ENCODE measurements at places on chromosomes 6 and 20.

DNA sequence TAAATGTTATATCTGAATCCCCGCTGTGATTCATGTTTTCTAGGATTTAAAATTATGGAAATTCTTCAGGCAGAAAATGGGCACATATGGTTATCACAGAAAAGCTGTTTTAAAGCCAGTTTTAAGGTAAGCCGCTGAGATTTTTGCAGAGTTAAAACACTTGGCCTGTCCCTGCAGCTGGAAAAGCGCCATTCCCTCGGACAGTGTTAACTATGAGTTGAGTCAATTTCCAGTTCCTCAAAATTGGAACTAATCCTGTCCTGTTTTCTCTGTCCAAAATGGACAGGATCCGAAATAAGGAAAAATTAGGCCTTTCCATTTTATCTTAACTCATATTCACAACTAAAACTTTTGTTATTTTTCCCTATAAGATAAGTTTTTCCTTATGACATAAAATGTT, 225.2 kb downstream of the SAMD5 start:
- DNase-seq, result no peak

- no peak for DNase-seq
Measured at GRCh38 chr6:50925548-50925947, 106.9 kb downstream of the TFAP2B start.

GRCh38 chr6:31356946-31357466, at the start of gene HLA-B:
Gene HLA-B, minus strand, starts transcription at chr6:31357179. Its CDS starts 21 bp downstream, at chr6:31357158.
- peak; percentile 29 for DNase-seq

GRCh38 chr6:150831577-150831976, 33.9 kb upstream of the MTHFD1L start:
- no peak for DNase-seq

DNA sequence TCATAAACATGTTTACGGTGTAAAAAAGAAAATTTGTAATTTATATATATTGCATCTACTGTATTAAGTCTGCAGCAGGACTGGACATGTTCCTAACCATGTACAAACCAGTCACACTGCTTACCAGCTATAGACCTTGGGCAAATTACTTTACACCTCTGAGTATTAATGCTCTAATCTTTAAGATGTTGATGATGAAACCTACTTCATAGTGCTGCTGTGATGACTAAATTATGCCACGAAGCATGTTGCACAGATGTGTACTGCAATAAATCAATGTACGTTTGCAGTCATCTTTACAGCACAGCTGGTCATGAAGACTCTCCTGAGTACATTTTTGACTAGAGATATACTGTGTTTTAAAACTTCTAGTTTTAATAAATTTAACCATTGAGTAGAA, 42.6 kb downstream of the PRKN start:
- DNase-seq, result no peak

GRCh38 chr20:25076731-25077609, 5.0 kb downstream of the VSX1 start:
- DNase-seq, result no peak

GRCh38 chr6:111450636-111451035, 32.4 kb downstream of the REV3L start:
- no peak for DNase-seq

DNA sequence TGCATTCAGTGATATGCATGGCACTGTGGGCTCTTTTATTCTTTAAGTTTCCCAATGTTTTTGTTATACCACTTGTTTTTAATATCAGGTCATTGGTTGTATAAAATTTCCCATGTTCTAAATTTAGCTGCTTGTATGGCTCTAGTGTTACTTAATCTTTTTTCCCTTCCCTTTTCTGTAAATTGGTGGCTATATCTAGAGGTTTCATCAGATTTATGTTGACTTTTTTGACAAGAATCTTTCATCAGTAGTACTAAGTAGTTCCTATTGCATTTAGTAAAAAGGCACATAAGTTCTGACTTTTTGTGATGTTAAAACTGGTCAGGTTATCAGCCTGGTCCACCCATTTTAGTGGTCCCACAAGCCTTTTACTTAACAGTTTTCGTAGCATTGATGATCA, 51.1 kb downstream of the MMS22L start:
- no peak for DNase-seq

DNA sequence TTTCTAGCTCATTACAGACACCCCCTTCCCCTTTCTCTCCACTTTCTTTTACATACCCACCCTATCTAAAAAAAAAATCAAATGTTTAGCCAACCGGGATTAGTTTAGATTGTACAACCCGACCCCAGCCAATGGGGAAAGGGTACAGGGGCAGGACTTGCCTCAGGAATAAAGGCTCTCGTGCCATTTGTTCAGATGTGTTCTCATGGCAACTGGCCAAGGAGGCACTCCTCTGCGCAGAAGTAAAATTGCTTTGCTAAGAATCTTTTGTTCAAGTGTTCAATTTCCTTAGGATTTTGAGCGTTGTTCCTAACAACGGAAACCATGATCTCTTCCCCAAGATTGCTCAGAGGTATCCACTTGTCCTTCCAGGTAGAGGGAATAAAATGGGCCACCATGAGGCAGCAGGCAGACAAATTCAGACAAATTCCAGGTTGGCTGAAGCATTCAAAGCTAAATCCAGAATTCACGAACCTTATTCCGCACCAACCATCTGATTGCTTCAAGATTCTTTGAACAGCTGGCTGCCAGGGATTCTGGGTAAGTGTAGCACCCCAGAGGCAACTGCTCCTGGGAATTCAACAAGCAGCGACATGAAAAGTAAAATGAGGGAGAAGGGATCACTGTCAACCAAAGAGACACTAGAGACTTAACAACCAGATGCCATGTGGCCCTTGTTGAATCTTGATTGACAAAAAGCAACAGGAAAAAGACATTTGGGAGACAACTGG, 431.8 kb downstream of the PREX1 start:
- no peak for DNase-seq

DNA sequence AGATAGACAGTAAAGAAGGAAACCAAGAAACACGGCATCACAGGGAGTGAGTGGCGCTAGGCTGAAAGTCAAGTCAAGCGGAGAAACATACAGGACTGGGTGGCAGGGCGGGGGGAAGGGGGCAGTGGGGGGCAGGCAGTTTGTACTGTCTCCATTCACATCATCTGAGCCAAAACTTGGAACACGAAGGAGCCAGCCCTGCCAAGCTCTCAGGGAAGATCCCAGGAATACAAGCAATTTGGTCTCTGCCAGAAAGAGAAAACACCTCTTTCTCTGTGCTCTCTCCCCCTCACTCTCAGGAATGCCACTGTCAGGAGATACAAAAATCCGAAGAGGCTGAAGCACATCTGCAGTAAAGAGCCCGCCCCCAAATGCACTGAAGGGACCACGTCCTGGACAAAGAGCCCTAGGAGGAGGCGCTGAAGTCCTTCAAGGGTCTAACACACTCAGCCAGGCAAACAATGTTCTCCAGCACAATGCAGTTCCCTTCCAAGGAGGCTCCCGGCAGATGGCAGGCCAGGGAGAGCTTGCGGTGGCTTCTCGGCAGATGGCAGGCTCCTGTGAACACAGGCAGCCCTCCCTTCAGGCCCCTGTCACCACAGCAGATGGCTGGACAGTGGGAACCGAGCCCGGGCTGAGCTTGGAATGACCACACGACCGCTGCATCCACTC, 90.0 kb downstream of the ATP9A start:
- DNase-seq, result no peak

GRCh38 chr6:11139051-11139960, 27.8 kb upstream of the ERVFRD-1 start:
- DNase-seq, result no peak

DNA sequence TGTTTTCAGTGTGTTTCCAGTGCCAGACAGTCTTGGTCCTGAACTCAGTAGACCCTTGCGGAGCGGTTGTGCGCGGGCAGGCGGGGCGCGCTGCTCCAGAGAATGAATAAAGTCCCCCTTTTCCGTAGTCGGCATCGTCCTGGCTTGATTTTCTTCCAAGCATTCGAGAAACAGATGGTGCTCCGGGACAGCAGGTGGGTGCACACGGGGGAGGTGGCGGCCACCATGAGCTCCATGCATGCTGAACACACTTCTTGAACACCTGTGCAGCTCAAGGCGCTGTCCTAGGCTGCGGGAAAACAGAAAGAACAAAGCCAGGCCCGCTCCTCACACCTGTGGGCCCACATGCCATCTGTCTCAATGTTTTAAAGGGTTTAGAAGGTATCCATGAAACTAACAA, 125.2 kb downstream of the TAF4 start:
- DNase-seq, result no peak

- no peak for DNase-seq
Measured at GRCh38 chr20:62553136-62553837, 77.5 kb upstream of the GATA5 start.

- DNase-seq, result no peak
Measured at GRCh38 chr6:36759148-36759759, 61.6 kb downstream of the RAB44 start.

DNA sequence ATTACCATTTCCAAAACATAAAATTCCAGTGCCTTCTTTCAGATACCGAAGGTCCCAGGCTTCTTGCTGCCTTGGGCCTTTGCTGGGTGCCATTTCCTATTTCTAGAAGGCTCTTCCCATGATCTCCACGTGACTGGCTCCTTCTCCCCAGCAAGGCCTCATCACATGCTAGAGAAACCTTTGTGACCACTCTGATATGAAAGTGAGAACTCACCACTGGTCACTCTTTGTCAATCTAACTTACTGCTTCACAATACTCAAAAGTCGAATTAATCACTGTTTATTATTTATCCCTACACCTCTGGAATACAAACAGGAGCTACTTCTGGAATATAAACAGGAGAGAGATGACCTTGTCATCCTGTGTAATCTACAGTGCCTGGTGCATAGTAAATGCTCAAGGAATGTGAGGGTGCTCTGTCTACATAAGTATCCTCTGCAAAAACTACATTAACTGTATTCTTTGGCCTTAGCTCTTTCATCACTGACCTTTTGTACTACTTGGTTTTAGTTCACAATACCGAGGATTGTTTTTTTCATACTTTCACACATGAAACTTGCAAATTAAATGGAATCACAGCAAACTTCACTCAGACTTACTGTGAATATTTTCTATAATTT, 1.6 kb downstream of the STX7 start:
- DNase-seq, result no peak

- no peak for DNase-seq
Measured at GRCh38 chr20:59864726-59865125, 68.7 kb downstream of the SYCP2 start.

GRCh38 chr20:5072756-5073659, 46.8 kb downstream of the PCNA start:
- DNase-seq, result no peak

DNA sequence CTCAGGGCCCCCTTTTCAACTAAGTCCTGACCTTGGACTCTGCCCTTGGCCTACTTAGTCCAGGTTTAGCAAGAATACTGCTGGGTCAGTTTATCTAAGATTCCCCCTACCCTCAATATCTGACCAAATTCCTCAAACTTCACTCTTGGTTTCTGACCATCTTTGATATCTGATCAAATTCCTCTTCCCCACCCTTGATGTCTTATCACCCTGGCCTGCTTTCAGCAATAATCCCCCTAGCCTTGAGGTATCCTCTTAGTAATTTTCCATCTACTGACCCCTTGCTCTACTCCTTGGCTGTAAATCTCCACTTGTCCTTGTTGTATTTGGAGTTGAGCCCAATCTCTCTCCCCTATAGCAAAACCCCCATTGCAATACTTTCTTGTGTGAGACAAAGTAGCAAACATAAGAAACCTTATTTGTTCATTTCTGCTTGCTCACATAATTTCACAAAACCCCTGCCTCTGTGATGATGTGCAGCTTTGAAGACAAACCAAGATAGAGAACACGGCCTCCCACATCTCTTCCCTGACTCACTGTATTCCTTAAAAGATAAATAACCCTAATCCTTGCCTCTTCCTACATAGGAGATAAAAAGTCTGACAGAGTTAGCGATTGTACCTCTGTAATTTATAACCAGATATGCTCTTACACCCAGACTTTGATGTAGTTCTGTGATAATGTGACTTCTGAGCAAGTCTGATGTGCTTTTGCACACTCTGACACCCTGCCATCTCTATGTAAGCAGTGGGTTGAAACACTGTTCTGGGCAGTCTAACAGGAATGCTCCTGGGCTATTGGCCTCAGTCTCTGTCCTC, 13.8 kb upstream of the IYD start:
- DNase-seq, result no peak

GRCh38 chr6:150418827-150419594, 50.2 kb downstream of the IYD start:
- no peak for DNase-seq

GRCh38 chr6:161242113-161242512, 31.7 kb downstream of the AGPAT4 start:
- DNase-seq, result no peak

DNA sequence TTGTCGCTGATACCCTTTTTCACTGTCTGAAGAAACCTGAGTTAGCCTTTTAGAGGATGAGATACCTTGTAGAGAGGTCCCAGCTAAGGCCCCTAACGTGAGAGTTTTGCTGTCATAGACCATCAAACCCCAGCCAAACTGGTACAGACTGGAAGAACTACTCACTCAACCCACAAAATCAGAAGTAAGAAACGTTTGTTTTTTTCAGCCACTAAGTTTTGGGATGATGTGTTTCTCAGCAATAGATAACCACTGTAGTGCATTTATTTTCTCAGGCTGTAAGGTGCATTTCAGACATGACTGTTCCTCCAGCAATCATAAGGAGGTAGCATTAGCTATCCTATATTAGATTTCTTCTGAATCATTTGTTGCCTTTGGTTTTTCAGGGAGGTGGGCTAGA, 407.3 kb upstream of the FLRT3 start:
- DNase-seq, result no peak

DNA sequence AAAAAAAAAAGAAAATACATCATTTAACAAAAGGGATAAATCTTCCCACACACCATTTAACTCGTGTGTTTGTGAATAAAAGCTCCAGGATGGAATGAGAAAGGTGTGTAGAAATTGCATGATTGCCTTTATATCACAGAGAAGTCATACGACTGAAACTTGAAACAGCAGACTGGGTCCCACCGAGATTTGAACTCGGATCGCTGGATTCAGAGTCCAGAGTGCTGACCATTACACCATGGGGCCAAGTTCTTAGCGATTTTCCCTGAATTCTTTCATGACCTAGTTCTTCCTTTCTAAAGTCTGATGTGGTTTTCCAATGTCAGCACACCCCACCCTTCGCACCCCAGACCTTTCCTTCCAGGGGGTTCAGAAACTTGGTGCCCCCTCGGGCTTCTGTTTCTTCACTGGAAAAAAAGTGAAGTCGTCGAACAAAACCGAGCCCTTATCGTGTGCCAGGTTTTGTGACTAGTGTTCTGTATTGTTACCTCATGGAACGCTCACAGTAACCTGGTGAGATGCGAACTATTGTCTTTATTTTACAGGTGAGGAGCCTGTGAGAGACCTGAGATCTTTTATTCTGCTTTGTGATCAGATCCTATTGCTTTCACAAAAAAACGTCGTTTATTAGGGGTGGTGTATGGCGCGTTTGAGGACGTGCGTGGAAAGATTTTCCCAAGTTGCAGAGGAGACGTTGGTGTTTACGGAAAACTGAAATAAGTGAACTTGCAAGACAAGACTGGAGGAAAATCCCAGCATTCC, 120.8 kb downstream of the OR2B2 start:
- peak; percentile 53 for DNase-seq

Measured in AG04449 (cell line).